NCI-H1417 treated with DMSO at 0.1 percent for 48 hours (cell line): ENCODE measurements at places on chromosomes 12 and 14.

DNA sequence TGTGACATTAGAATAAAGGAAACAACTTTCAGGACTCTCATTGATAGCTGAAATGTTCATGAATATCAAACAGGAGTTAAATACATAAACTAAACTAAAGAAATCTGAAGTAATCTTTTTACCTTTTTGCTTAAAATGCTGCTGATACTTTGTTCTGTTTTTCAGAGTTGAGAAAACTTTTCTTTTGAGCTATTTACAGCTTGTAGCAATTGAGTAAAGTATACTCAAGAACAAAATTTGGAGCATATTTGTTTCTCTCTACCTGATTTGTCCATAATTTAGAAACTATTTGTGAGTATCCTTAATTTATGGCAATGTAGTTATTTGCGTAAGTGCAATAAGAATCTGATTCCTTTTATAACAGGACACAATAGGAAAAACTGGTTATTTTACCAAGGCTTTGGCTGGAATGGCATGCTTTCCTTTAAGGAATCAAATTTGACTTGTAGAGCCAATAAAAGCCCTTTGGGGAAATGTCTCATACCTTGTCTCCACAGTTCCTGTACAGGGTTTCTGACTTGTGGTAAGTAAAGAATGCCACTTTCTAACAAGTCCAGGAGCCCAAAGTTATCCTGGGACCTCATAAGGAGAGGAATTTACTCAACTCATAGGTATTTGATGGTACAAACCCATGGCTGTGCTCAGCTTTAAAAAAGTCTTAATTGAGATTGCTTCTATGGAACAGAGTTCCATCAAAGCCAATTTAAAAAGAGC is 195.7 kb downstream of the TMEM117 start:
- DNase-seq, result no peak

- no peak for DNase-seq
Measured at GRCh38 chr14:69378274-69378673, 19.8 kb downstream of the ERH start.

DNA sequence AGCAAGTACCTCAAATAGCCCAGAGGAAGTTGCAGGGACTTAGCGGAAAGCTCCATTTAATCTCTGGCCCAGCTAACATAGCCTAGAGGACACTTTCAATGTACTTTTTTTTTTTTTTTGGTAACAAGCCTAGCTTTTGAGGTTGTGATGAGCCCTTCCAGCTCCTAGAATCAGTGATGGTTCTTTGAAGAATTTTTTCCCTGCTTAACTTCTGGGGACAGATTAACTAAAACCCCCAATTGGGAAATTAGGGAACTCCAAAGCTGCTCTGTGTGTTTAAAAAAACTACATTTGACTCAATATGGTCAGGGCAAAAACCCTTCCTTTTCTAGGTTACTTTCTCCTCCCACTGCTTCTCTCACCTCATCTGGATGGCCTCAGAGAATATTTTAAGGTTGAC is 23.9 kb upstream of the ITGA5 start:
- DNase-seq, result no peak

DNA sequence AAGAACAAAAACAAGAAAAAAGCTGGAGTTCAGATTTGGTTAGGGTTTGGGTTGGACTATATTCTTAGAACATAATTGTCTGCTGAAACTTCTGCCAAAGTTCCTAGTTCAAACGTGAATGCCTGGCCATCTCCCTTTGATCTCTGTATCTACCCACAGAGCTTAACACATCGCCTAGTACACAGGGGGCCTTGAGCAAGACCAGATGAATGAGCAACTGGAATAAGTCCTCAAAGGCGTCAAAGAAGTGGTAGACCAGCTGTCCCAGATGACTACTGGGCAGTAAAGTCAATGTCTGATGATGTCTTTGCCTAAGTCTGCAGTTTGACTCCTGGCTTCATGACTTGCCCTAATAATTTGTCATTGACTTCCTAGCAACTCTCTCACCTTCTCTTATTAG is 13.9 kb upstream of the STAB2 start:
- DNase-seq, result no peak

- no peak for DNase-seq
Measured at GRCh38 chr12:9872742-9873141, 3.6 kb upstream of the CLEC2B start.

GRCh38 chr12:132444957-132445883 is 44.7 kb upstream of the FBRSL1 start:
- DNase-seq, result peak; percentile 62

DNA sequence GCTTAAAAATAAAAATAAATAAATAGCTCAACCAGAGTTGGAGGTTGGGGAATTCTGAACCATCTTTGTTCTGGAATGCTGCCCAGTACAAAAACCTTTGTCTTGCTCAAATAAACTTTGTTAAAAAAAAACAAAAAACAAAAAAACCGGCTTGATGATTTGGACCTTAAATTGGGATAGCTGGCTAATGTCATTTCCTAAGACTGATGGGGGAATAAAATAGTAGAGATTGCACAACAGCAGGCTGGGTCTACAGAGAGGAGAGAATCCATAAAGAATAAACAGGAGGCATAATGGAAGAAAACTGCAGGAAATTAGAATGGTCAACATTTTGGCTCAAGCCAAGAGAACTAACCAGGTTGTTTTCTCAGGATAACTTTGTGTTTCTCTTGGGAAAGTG is 370.9 kb downstream of the AEBP2 start:
- no peak for DNase-seq

DNA sequence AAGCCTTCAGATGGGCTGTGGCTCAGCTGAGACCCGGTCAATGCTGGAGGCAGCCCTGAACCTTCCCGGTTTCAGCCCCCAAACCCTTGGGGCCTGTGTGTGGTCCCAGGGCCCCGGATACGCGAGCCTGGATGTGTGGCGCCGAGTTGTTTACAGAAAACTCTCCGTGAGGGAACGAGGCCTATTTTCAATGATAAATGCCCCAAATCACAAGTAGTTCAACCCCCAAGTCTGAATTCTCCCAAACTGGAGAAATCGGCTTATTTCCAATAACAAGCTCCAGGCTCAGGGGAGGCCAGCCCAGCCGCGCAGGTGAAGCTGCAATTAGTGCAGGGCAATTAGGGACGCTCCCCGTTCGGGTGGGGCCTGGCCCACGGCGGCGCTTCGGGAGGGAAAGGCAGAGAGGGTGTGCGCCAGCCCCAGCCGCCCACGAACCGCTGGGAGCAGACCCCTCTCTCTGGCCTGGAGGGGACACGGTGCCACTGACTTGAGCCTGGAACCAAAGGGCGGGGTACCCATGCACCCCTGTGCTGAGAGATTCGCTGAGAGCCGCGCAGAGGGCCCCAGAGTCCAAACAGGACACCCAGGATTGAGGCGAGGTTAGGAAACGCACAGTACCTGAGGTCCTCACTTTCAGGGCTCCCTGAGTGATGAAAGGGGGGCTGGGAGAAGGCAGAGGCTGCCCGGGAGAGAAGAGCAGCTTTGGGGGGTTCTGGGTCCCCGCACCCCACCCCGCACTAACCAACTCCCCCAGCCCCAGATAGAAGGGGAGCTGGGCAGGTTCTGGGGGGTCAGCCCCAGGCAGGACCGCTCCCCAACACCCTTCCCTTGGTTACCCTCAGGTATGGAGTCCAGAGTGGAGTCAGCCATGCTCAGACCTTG is 14.2 kb upstream of the ANKRD9 start:
- no peak for DNase-seq

DNA sequence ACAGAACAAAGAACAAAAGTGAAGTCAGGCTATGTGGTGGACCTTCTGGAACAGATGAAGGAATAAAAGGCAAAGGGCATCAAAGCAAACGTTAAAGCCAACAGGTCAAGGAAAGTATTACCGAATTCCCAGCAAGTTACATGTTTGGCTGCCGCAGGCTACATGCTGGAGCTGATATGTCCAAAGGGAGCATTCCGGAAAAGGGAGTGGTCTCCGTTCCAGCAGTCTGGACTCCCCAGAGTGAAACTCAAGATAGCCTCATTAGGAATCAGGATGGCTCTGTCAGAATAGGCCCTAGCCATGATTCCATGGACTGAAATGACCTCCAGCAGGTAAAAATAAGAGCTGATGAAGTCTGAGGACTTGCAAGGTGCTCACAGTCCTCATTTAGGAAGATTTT is 379.8 kb upstream of the PRICKLE1 start:
- DNase-seq, result no peak

- DNase-seq, result no peak
Measured at GRCh38 chr12:116202433-116202832, 75.1 kb downstream of the MED13L start.

- no peak for DNase-seq
Measured at GRCh38 chr12:23662966-23663365, 286.5 kb downstream of the SOX5 start.

- DNase-seq, result no peak
Measured at GRCh38 chr12:115542656-115543055, 734.8 kb downstream of the MED13L start.

GRCh38 chr14:63088865-63089264 is 43.6 kb upstream of the KCNH5 start:
- no peak for DNase-seq

GRCh38 chr12:95788637-95789036 is 1.9 kb downstream of the NTN4 start:
- DNase-seq, result no peak

DNA sequence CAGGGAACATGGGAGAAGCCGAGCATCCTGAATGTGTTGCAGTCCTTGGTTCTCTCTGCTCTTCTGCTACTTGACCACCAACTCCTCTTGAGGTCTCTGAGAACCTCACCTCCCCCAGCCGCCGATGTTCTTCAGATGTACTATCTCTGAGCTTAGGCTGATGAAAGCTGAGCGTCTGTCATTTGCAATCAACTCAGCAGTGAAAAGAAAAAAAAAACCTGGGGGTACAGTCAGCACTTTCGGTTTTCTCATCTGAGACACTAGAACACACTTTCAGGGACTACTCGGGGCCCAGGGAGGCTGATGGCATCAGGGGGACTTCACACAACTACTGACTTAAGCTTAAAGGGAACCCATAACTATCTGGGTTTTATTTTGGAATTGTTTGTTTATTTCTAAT is 9.6 kb upstream of the FLVCR2 start:
- no peak for DNase-seq

DNA sequence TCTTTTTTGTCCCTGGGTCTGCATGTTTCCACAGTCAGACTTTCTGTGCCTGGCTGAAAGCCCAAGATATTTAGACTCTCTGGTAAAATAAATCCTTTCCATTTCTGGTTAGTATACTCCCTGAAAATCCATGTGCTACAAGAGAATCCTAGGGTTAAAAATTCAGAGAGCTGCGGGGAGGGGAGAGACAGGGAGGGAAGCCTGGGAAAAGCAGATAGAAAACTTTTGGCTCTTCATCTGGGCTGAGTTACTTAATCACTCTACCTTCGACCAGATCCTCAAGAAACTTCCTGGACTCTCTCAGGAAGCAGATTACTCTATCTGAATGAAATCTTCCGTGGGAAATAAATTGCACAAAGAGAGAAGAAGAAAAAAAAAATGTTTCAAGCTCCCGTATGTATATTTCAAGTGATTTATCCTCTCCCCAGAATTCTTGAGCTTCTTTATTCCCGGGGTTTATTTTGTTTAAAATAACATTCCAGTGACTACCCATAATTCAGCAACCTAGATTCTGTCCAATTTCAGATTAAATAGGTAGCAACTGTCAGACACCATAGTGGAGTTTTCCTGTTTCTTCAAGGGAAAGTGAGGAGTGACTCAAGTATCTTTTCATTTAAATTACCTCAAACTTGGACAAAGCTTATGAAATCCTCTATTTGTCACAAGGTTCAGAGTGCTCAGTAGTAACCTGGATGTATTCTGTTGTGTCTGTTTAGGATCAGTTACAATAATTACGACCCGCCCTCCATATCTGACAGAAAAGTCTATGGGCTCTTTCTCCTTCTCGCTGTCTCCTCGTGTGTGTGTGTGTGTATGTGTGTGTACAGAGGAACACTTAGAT is 163.7 kb downstream of the MYRFL start:
- no peak for DNase-seq

GRCh38 chr14:29077916-29078315 is 311.3 kb downstream of the FOXG1 start:
- DNase-seq, result no peak

- no peak for DNase-seq
Measured at GRCh38 chr12:73181244-73181643, 909.1 kb downstream of the TRHDE start.

GRCh38 chr14:23877538-23878180 is 75.9 kb upstream of the DHRS4 start:
- DNase-seq, result no peak

- no peak for DNase-seq
Measured at GRCh38 chr12:2412305-2412643, 359.5 kb downstream of the CACNA1C start.

DNA sequence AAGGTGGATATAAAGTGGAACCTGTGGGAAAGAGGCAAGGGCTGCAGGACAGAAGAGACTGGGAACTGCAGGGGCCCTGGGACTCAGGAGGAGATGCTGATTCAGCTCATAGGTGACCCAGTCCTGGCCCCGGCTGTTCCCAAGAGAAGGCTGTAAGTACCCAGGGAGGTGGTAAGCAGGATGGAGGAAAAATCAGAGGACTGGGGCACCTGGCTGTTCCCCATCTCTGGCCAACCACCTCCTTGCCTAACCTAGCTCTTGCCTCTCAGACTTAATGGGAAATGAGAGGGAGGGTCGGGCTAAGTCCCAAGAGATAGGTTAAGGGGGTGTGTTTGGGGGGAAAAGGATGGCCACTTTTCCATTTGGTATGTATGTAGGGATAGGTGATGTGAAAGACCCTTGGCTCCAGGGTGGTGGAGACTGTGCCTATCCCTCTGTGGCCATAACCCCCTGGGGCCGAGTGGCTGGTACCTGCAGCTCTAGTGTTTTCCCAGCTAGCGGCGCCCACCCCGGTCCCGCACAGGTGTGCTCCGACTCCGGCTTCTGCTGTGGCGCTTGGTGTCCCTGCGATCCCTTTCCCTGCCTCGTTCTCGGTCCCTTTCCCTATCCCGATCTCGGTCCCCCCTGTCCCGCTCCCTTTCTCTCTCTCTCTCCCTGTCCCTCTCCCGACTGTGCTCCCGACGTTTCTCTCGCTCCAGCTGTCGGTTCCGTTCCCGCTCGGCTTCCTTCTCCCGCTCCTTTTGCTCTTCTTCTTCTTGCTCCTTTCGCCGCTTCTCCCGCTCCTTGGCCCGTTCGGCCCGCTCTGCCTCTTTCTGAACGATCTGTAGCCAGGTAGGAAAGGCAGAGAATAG is 1.6 kb upstream of the CDH24 start:
- DNase-seq, result no peak

GRCh38 chr12:4289998-4290790 is 16.6 kb downstream of the CCND2 start:
- DNase-seq, result no peak

- DNase-seq, result no peak
Measured at GRCh38 chr12:42982828-42983227, 393.3 kb upstream of the PRICKLE1 start.

DNA sequence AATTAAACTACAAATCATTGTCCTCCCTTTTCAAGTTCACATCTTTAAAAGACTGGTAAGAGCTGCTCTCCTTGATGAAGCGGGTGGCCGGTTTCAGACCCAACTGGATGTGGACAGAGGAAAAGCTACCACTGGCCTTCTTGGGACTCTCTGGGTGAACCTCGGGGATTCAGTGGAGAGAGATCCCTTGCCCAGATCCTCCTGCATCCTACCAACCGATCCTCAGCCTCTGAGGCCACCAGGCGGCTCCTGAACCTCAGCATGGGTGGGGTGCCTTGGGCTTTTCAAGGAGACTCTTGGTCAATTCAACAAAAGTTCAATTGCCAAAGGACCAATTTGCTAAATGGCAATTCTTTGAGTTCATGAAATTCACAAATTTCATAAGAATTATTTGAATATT is 84.5 kb downstream of the ZFP36L1 start:
- DNase-seq, result no peak
